ENCODE measurements at places on chromosomes 6 and 20.
A peak's percentile ranks its signal among the peaks of the same experiment; 100 is the strongest.

GRCh38 chr20:62815066-62815991, 1.5 kb upstream of the COL9A3 start:
- DNase-seq: no peak

- no peak for DNase-seq
Observed at GRCh38 chr6:40585651-40586269, 1.4 kb downstream of the LRFN2 start.

GRCh38 chr6:148890652-148891404, 144.0 kb downstream of the UST start:
- DNase-seq: no peak

DNA sequence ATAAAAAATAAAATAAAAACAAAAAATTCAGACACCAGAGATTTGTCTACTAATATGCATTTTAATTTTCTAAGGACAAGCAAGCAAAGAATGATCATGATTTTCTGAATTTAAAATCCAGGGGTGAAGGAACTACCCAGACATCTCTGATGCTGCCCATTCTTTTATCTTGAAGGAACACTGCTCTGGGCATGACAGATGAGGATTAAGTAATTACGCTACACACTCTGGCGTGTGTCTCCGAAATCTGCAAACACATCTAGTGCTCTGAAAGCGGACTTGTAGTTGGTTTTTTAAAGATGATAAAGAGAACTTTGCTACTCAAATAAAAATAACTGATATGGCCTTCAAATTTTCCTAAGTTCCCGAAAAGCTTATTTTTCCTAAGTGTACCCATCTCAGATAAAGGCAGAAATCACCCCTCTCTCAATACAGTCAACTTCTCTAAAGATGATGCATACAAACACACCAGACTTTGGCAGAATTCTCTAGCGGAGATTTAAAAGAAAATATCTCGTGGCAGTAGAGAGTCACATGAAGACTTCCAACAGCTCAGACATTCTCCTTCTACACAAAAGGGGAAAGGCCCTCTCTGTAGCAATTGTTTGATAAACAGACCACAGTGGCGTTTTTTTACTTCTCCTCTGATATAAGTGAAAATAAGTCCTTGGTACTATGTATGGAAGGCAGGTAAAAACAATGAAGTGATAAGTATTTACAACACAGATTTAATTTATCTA, 133.8 kb downstream of the BACH2 start:
- no peak for DNase-seq

GRCh38 chr6:159693894-159694545, 979 bp upstream of the SOD2 start:
- no peak for DNase-seq

DNA sequence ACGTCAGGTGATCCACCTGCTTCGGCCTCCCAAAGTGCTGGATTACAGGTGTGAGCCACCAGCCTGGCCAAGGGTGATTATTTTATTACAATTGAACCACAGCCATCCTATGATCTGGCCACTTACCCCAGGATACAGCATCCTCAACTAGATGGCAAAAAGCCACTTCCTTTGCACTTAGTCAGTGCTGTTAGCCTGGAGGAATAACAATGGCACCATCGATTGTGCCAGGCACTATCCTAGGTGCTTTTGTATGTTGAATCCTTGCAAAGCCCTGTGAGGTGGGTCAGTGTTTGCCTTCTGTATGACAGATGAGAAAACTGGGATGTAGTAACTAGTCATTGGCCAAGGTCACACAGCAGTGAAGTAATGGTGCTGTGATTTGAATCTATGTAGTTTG, 11.2 kb upstream of the TTPAL start:
- no peak for DNase-seq

DNA sequence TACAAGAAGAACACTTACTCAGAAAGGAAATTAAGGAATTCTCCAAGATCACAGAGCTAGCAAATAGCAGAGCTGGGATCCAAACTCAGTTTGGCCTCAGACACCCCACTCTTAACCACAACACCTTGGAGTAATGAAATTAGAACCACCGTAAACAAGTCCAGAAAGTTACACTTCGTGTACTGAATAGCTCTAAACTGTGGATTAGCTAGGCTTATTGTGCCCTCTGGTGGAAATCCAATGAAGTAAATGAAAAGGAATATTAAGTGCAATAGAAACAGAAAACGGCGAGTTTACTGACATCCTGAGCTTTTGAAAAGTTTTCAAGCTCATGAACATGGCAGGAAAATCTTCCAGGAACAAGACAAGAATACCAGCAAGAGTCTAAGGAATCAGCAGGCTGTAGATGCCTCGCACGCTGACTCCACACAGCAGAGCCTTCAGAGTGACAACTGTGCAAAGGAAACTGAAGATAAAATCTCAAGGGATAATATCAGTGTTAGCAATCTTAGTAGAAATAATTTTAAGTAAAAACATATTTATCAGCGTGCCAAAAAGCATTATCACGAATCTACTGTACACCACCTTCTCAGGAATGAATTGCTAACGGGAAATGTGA, 34.6 kb downstream of the FBXO5 start:
- DNase-seq: peak; percentile 31

DNA sequence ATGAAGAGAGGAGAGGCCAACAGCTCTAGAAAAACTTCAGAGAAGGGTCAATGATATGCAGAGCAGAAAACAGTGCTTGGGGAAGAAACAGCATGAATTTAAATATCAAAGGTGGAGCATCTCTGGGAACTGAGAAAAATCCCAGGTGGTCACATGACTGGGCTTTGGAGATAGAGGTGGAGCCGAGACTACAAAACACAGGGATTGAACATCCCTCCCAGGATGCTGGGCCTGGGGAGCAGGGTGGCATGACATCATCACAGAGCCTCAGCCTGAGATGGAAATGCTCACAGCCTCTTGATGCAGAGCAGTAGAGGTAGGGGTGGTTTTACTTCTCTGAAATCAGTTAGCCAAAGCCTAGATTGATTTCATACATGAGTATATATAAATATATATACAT, 529.5 kb downstream of the PRKN start:
- no peak for DNase-seq

- no peak for DNase-seq
Observed at GRCh38 chr6:139600343-139600742, 225.9 kb upstream of the CITED2 start.

Data from hindlimb muscle (tissue), 1 donor.